Naive B cell (primary cell): ENCODE measurements at places on chromosomes 7 and 10. TPM values are rescaled to one million over a fixed set of nuclear protein-coding genes. Genes with fewer than 3 reads are reported as not detected.

Gene KDM7A
- polyA plus RNA-seq: 7.7 TPM

Gene NUTM2D
- polyA plus RNA-seq: 0.09 TPM

Gene GSTK1
- polyA plus RNA-seq: 219 TPM

Gene MUC12
- not detected for polyA plus RNA-seq

Gene IKZF1
- polyA plus RNA-seq: 127 TPM

DNA sequence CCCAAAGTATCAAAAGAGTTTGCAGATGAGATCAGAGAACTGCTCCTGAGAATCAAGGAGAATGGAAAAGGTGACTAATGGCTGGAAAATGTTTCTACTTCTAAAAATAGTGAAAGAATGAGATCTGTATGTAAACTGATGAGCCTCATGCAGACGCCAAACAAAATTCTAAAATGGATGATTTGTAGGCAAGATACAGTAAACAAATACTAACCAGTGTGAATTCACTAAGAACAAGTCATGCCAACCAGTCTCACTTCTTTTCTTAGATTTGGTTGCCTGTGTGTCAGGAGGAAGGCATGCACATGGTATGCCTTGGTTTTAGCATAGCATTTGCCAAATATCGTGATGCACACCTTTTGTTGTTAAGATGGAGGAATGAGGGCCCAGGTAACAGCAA is 94.9 kb upstream of the PIK3CG start:
- no peak for DNase-seq

DNA sequence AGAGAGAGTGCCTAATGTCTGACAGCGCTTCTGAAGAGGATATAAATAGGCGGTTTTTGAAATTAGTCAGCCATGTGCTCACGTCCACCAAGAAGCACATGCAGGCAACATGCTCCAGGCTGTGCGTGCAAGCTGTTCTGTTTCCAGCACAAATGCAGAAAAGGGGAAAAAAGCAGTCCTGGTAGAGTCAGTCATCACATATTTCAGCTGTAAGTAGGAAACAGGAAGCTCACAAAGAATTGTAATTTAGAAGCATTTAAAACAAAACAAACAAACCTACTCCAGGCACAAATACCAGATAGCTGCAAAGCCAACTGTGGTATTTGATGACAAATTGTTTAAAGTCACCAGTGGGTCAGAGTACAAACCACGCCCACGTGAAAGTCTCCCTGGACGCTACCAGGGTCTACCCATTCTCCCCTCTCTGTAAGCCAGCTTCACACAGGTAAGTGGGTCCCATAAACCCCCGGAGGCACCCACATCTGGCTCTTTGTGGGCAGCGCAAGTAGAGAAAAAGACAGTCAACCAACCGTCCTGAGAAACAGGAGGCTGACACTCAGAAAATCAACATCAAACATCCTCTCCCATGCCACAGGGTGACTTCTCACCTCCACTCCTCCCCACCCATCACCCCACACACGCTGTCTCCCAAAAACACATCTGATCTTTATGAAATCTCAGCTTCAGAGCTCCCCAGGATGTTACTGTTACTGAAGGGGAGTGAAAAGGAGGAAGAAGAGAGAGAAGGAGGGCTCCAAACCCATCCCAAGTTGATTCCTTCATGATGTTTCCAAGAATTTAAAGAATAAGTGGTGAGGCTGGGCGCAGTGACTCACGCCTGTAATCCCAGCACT is 186.4 kb downstream of the FAM107B start:
- DNase-seq: no peak

GRCh38 chr10:131178521-131179331 is 132.8 kb downstream of the TCERG1L start:
- DNase-seq: no peak

DNA sequence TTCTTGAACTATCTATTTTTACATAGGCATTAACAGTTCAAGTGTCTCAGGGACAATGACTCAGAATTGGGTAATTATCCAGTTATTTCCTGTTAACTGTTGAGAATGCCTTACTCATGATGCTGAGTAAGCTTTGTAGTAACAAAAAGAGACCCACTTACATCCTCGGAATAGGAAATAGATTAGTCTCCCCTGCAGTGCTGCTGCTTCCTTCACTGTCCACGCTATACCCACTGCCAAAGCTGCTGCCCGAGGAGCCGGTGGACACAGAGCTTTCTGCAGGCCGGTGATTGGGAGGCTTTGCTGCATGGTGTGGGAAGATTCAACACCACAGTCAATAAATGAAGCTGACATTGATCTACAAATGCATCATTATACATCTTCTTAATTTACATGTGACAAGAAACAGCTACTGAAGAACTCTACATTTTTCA is 357.1 kb downstream of the PCLO start:
- DNase-seq: no peak

DNA sequence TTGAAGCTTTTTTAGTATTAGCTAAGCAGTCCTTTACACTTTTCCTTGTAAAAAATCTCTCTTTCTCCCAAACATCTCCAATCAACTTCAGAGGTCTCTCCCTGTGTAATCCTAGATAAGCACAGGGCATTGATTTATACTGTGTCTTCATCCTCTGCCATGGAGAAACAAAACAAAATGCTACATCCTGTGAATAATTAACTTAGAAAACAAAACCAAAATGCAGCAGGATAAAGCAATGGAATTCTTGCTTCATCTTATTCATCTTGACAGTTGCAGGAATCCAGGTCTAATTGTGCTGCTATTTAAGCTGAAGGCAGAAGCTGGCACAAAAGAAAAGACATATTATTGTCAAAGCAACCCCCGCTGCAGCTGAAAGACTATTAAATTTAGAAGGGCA is 641.5 kb upstream of the SORCS1 start:
- DNase-seq: no peak

DNA sequence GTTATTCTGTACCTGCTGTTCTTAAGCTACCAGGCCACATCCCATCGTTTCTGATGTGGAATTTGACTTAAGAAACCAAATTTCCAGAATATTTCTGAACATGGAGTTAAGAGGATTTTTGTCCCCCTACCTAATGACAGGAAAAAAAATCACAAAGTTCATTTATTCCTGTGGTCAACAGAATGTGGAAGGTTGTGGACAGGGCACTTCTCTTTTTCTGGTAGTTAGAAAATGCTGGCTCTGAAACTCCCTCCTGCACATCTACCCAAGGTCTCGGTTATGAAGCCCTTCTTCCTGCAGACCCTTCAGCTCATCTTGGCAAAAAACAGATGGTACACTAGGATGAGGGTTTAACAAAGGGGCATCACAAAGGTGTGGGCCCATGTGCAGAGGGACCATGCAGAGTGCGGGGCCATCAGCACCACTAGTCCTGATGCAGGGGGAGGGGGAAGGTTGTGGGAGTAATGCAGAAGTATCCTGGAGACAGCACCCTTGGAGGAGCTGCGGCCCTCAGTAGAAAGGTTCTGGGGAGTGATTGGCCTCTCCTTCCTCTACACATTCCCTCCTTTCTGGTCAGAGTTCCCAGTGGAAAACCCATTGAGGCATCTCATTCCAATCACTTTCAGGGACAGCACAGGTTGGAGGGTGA is 9.8 kb downstream of the ALOX5 start:
- no peak for DNase-seq
